NCI-H345 (cell line): ENCODE measurements at places on chromosomes 12 and 14.

DNA sequence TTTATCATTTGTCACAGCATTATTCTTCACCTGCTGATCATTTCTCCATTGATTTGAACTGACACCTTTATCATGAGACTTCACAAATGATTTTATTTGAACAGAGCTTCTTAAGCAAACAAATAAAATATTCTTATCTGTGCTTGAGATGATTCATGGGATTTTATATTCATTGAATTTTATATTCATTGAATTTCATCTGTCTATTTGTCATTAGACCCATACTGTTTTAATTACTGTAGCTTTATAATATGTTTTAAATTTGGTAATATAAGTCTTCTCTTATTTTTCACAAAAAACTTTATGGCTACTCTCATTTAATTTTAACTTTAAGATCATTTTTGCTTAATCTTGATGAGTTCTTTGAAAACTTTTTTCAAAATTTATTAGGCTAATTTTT, 777.4 kb upstream of the TBX3 start:
- DNase-seq: no peak

- no peak for DNase-seq
These were observed 5.0 kb upstream of the OR10P1 start for GRCh38 chr12:55631733-55632132.

DNA sequence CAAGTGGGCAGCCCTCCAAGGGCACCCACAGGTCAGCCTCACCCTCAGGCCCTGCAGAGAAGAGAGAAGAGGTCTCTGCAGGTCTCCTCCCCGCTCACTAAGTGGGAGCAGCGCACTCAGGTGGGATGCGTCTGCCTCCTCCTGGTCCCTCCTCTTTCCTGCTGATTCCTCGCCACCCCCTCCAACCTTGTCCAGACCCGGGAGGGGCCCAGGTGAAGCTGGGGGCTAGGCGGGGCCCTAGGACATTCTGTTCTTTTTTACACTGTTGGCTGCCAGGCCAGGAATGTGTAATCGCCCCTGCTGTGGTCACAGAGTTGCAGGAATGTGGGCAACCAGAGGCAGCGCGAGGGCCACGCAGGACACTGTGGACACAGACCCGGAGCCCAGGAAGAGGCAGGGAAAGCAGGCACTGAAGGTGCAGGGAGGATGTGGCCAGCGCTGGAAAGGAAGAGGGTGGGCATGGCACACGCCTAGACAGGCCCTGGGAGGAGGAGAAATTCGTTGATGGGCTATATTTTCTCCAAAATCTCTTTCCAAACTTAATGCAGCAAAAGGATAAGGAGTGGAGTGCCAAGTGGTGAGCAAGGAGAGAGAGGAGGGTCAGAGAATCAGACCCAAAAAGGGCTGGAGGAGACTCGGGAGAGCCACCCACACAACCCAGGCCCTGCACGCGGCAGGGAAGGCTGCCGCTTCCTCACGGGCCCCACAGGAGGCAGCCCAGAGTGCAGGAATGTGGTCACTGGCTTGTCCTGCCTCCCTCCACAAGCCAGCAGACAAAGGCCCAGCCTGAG, 911 bp upstream of the SCNN1A start:
- DNase-seq: no peak

- no peak for DNase-seq
These were observed 49.1 kb upstream of the DAAM1 start for GRCh38 chr14:59139324-59139723.

- DNase-seq: no peak
These were observed 4.2 kb upstream of the CDC42BPB start for GRCh38 chr14:103061482-103061976.

DNA sequence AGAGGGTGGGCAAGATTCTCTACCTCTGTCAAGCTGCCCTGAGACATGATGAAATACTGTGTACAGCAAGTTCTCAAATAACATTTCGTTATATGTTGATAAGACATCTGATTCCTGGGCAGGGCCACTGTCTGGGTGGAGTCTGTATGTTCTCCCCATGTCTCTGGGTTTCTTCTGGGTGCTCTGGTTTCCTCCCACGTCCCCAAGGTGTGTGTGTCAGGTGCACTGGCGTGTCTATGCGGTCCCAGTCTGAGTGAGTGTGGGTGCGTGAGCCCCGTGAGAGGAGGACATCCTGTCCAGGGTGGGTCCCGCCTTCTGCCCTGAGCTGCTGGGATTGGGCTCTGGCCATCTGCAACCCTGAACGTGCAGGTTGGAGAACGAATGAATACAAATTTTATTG, 29.6 kb downstream of the KCTD10 start:
- no peak for DNase-seq

DNA sequence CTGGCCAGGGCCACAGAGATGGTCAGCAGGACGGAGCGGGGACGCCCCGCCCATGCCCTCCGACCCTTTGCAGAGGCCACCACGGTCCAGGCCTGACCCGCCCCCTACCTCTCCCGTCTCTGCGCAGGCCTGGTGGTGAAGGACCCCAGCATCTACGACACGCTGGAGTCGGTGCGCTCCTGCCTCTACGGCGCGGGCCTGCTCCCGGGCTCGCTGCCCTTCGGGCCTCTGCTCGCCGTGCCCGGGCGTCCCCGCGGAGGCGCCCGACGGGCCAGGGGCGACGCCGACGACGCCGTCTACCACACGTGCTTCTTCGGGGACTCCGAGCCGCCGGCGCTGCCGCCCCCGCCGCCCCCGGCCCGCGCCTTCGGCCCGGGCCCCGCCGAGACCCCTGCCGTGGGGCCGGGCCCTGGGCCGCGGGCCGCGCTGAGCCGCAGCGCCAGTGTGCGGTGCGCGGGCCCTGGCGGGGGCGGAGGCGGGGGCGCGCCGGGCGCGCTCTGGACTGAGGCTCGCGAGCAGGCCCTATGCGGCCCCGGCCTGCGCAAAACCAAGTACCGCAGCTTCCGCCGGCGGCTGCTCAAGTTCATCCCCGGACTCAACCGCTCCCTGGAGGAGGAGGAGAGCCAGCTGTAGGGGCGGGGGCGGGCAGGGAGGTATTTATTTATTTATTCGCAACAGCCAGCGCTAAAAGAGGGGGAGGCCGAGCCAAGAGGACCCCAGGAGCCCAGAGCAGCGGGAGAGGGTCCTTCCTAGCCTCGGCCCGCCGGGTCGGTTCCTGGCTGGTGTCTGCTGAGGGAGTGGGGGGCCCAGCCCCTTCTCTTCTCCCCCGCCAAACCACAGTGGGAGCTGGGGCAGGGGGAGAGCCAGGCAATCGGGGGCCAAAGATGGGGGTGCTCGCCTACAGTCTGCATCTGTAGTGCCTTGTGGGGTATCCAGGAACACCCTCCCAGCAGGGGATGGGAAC, 8.1 kb downstream of the TAMALIN start:
- no peak for DNase-seq

DNA sequence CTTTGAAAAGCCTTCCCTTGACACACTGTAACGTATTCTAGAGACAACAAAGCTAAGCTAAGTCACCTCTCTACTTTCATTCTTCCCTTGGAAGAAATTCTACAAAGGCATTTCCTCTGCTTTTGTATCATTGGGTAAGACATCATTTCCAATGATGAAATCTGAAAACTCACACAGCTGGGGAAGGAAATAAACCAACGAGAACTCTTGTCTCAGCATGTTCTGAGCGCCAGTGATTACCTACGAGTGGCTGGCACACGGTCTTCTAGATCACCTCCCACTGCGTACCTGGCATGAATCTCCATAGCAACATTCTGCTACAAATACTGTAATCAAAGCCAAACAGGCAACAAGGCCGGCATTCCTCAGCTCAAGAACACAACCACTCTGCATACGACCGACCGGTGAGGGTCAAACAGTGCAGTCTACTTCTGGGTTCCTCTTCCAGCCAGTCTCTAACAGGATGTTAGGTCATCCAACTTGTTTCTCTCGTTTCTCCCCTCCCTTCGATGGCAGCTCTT, 7.6 kb downstream of the VPS37B start:
- peak; percentile 74 for DNase-seq

DNA sequence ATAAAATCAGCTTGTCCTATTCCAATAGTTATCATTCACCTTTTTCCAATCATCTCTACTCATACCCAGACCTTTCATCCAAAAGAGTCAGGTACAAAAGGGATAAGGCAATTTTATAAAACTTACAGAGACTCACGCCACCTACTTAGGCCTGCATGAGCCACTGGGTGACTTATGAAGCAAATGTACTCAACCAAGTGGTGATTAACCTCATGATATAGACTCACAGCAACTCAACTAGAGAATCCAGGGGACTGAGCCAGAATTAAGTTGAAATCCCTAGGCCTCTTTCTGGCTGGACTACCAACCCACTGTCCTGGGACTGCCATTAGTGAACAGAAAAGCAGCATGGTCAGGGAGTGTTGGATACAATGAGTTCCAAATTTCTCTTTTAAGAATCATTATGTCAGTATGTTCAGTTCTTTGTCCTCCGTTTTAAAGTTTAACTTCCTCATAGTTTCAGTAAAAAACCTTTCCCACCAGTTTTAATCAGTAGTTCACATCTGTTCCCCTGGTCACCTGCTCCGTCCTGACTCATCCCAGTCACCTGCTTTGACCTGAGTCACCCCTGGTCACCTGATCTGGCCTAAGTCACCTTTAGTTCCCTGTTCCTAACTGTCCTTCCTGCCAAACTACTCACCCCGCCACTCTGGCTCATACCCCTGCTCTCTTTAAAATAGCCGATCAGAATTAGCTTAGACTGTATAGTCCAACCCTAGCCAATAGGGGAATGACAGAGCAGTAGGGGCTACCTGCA, 36.8 kb downstream of the SPTSSA start:
- DNase-seq: no peak

DNA sequence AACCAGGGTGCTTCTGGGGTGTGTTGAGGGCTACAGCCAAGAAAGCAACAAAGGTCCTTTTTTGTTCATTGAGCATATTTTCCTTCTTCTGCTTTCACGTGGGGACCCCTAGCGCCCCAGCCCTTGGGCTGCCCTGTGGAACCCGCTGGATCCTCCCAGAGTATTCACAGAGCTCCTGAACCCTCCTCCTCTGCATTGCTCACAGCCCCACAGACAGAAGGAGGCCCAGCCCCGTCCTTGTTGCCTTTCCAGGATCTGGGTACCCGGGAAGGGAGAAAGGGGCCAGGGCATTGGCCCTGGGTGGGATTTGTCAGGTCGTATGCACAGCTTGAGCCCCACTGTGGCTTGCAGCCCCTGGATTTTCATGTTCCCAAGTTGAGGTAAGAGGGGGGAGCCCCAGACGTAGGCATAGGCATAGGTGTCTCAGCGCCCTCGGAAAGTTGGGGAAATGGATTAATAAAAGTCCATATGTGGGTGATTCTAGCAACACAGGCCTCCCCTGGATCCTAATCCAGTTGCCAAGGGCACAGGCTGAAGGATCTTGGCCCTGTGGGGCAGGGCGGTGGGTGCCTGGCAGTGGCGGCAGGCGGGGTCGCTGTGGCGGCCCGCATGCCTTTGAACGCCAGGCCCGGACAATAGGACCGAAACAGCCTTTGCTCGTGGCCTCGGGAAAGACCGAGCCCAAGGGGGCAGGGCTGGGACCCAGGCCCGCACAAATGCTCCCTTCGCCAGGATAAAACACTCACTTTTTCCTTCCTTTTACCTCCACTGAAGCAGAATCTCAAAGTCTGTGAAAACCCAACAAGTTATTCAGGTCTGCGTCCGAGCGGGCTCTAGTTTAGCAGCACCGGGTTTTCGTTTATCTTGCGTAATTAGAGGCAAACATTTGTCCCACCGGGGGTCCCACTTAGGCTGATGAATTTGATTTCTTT, 3.0 kb upstream of the HOXC10 start:
- DNase-seq: no peak

- DNase-seq: no peak
These were observed 249.8 kb downstream of the VRK1 start for GRCh38 chr14:97046967-97047366.

GRCh38 chr12:117093431-117093830, 5.8 kb downstream of the TESC start:
- no peak for DNase-seq

DNA sequence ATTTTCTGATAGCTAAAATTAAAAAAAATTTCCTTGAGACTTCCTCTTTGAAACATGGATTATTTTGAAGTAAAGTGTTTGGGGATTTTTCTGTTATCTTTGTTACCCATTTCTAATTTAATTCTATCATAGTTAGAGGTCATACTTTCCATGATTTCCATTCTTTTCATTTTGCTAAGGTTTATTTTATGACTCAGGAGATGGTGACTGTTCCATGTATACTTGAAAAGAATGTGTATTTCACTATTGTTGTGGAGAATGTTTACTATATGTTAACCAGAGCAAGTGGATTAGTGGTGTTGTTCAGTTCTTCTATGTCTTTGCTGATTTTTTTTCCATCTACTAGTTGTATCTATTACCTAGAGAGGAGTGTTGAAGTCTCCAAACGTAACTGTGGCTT, 250.5 kb upstream of the PELI2 start:
- DNase-seq: no peak

- no peak for DNase-seq
These were observed 6.2 kb downstream of the TBX5 start for GRCh38 chr12:114399664-114400211.

- no peak for DNase-seq
These were observed 105.7 kb upstream of the RESF1 start for GRCh38 chr12:31853520-31853919.
